ENCODE measurements at places on chromosomes 13 and 19. TPM values are rescaled to one million over a fixed set of nuclear protein-coding genes. Genes with fewer than 3 reads are reported as not detected.

- DNase-seq, result no peak
Observed at GRCh38 chr13:71727662-71728061, 139.3 kb downstream of the DACH1 start.

DNA sequence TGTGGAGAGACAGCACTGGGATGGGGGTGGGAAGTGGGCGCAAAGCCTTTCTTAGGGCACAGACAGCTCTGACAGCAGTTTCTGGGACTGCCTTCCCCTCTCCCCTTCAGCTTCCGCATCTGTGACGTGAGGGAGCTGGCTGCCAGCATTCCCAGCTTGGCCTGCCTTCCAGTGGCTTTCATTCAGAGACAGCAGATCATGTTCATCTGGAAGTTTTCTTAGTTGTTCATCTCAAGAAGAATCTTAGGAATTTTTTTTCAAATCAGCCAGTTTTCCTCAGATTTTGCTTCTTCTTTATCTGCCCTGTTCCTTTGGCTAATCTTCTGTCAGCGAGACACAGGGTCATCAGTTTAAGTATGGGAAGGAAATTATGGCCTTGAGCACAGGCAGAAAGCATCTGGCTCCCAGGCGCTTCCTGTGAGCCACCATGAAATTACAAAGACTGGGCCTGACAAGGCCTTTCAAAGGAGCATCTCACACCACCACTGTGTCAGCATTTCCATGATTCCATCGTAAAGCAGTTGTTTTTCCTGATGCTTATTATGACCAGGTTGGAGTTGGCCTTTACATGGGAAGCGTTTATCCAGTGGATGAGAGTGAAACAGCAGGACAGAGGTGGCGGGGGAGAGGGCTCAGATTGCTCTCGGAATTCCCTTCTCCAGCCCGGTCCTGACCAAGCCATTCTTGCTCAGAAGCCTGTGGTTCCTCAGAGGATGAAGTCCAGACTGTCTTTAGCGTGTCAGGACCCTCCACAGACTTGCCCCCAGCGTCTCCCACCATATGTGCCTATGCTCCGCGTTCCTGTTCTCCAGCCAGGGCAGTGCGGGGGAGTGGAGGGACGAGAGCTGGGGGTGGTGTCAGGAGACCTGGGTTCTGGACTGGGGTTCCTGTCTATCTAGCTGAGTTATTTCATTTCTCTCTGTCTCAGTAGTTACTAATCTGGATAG, 43.6 kb downstream of the ARHGAP35 start:
- peak; percentile 66 for DNase-seq

OR7D2 gene
- 0.11 TPM for total RNA-seq

CHST8 gene
- total RNA-seq, result not detected

SHD gene
- 4.1 TPM for total RNA-seq

All from adrenal gland (tissue), 19 donors.